ENCODE measurements at places on chromosomes 11 and 22. TPM values are rescaled to one million over a fixed set of nuclear protein-coding genes. Genes with fewer than 3 reads are reported as not detected.

- DNase-seq, result no peak
Measured at GRCh38 chr11:119624102-119624615, 104.8 kb downstream of the NECTIN1 start.

- no peak for DNase-seq
Measured at GRCh38 chr11:23236826-23237555, 376.7 kb upstream of the CCDC179 start.

DNA sequence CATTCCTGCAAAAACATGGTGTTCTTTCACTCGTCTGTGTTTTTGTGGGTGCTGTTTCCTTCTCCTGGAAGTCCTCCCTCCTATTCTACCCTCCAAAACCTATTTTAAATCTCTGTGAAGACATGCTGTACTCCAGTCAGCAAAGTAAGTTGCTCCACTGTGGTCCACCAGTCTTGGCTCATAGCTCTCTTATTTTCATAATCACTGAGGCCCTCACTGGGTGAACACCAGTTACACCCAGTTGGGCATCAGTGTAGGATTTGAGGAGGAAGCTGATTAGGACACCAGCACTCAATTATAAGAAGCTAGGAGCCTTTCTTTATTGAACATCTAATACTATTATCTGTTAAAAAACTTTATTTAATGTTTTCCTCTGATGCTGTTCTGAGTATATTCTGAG lies 23.9 kb upstream of the EED start:
- DNase-seq, result no peak

- no peak for DNase-seq
Measured at GRCh38 chr11:69531071-69531716, 49.7 kb downstream of the LINC01488 start.

- no peak for DNase-seq
Measured at GRCh38 chr22:22590136-22590891, 31.2 kb upstream of the PRAME start.

- DNase-seq, result no peak
Measured at GRCh38 chr11:70109006-70109405, 30.9 kb downstream of the ANO1 start.

GRCh38 chr11:19595840-19596751 lies 116.5 kb upstream of the NAV2 start:
- DNase-seq, result no peak

GRCh38 chr11:66050581-66051231 lies 1.5 kb upstream of the SF3B2 start:
- no peak for DNase-seq

GRCh38 chr11:83728281-83728680 lies 442.1 kb upstream of the CCDC90B start:
- no peak for DNase-seq

DNA sequence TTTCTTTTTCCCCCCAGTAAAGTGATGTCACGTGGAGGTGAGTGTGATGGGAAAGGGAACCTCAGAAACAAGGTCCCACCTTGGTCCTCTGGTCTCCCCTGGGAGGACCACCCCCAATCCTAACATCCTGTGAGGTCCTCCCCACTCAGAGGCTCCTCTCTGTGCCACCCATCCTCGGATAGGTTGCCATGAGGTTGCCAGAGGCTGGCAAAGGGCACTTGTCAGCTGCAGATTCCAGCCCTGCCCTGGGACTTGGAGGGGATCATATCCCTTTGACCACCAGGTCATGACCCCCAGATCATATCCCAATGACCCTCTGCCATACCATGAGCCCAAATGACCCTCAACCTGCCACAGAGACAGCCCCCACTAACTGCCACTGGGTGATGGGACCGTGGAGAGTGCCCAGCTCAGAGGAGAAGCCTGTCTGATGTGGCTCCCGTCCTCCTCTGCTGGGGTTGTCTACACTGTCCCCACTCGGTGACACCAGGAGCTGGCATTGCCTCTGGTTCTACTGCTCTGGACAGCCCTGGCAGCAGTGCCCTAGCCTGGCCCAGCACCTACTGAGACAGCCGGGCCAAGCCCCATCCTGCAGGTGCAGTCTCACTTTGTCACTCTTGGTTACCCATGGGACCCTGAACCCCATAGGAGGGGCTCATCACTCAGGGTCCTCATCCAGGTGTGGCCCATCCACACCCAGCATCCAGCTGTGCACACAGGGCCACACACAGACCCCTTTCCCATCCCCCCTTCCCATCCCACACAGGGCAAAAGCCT lies 90.2 kb upstream of the KCNQ1OT1 start:
- peak; percentile 27 for DNase-seq

DNA sequence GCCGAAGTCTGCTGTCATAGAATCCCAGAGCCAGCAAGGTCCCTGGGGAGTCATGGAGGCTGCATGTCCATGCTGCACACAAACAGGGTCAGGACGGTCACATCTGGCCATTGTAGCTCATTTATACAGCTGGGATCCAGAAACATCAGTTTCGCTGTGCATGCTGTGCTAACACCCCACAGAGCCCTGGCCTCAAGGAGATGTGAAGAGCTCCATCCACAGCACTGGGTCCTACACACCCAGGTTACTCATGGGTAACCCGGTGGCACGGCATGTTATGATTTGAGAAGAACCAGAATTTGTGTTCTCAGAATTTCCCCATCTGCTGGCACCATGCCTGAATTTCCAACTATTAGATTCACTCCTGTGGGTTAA lies 146.3 kb upstream of the ARHGAP20 start:
- DNase-seq, result no peak

DNA sequence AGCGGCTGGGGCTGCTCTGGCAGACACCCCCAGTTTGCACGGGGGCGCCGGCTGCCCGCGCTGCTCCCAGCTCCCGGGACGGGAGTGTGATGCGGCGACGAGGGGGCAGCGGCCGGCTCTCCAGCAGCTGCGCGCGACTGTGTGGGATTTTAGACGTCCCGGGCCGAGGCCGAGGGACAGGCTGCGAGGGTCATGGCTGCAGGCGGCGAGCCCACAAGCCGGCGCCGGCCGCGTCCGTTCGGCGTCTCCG lies 159 bp downstream of the FZD4 start:
- no peak for DNase-seq

GRCh38 chr11:110762590-110762989 lies 50.4 kb upstream of the ARHGAP20 start:
- no peak for DNase-seq

- DNase-seq, result no peak
Measured at GRCh38 chr11:4865855-4866254, 15.8 kb upstream of the OR51T1 start.

- no peak for DNase-seq
Measured at GRCh38 chr11:108901359-108901758, 236.5 kb downstream of the DDX10 start.

Gene CARNS1
- 0.71 TPM for total RNA-seq

Gene KCTD14
- 12.3 TPM for total RNA-seq

Gene TUB
- 5.2 TPM for total RNA-seq

Gene GPHA2
- not detected for total RNA-seq

Gene PKP3
- total RNA-seq, result 23.1 TPM

Gene SCUBE2
- 7.1 TPM for total RNA-seq

Gene PHETA2
- 12.8 TPM for total RNA-seq

Gene SLC35F2
- 3.9 TPM for total RNA-seq

Gene UPK3A
- not detected for total RNA-seq

Gene CLCF1
- total RNA-seq, result 3.7 TPM
